ENCODE measurements at places on chromosomes 11 and 22.

- DNase-seq = no peak
These were observed 1.7 kb downstream of the ESRRA start for GRCh38 chr11:64306876-64307622.

GRCh38 chr11:76770642-76771445, 12.3 kb upstream of the TSKU start:
- DNase-seq = no peak

DNA sequence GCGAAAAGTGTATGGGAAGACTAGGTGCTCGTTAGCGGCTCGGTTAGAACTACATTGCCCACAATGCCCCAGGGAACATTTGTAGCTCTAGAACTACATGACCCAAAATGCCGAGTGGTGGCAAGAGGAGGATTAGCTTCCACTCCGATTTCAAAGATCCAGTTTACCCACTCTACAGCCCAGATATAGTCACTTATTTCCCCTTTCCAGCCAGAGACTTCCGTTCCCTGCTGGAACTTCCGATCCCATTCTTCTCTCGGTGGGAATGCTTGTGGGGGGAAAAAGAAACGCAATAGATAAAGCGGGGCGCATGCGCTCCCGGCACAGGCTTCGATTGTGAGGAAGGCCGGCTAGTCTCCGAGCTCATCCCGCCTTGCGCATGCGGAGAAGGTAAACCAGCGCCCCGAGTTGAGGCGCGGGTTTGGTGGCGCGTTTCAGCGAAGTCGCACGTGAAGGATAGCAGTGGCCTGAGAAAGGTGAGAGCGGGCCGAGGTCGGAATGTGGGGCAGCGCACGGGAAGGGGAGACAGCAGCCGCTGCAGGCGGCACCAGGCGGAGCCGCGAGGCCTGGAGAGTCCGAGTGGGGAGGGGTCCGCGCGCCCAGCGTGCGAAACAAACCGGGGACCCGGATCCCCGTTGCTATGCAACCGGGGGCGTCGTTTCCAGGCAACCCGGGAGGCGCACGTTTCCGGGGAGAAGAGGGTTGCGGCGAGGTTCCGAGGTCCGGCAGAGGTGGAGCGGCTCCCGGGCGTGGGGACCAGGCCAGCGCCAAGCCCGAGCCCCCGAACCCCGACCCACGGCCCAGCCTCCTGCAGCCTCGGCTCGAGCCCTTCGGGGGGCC, at the start of gene TMEM109:
Gene TMEM109, plus strand, starts transcription at position 366 of the 840 bp plus-strand sequence. CDS start 5,536 bp downstream, outside the sequence.
- peak; percentile 52 for DNase-seq

- no peak for DNase-seq
These were observed 11.3 kb downstream of the MYO18B start for GRCh38 chr22:25753252-25753651.

DNA sequence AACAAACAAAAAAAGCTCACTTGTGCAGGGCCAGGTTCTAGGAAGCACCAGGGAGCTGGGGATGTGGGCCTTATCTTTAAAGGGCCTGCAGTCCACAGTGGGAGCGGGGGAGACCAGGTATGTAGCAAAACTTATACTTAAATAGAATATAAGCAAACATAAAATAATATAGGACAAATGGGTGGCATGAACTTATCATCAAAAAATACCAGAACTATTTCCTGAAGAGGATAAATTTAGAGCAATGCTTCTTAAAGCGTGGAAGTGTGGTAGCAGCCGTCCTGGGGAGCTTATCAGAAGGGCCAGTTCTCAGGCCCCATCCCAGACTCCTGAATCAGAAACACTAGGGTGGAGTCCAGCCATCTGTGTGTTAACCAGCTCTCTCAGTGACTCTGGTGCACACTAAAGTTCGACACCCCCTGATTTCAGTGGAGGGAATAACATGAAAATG, 9.3 kb downstream of the VPS26B start:
- DNase-seq = no peak

- DNase-seq = no peak
These were observed 499.0 kb upstream of the CCDC179 start for GRCh38 chr11:23359297-23359696.

DNA sequence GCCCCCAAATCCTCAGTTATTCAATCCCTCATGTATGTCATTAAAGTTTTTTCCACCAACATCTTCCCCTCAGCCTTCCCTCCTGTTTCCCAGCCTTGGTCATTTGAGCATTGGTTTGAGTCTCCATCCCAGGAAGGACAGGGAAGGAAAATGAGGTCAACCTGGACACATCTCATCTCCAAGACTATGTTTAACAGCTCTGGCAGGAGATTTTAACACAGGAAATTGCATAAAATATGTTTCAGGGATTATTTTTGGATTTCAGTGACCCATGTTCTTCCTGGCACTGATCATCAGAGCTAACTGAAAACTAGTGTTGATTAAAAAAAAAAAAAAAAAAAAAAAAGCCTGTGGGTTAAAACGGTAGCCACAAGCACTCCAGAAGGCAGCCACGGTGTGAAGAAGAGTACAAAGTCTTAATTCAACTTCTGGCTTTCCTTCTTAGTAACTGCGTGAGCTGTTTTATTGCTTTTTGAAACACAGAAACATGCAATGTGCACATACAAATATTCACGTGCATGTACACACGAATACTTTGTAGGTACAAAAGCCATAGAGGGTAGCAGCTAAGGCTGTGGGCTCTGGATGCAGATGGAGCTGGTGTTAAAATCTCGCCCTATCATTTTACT, 164.4 kb upstream of the DDI1 start:
- DNase-seq = no peak

DNA sequence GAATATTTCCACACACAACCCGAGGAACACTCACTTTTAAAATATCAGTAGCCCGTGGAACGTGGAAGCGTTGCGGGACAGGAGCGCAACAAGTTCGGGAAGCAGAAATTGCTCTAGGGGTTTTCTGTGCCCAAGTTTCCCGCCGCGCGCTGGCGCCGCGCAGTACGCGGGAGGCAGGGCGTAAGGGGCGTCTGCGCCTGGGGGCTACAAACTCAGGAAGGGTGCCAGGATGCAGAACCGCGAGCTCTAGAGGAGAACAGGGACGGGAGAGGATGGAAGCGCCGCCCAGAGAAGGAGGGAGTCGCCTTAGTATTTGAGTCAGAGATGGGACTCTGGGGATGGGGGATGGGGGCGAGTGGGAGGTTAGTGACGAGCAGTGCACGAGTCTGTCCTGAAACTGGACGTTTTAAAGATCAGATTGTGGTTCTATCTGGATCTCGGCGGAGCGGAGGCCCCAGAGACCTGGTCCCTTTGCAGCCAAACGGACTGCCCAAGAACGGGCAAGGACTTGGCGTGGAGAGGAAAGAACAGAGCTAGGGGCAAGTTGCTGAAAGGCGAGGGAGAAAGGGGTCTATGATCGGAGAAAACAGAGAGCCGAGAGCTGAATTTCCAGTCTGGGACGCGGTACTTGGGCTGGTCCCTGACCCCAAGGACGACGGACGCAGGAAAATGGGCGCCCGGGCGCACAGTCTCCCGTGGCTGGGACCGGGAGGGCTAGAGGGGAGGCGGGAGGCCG, 4.7 kb downstream of the BSX start:
- no peak for DNase-seq

GRCh38 chr11:79059141-79059540, 381.7 kb downstream of the TENM4 start:
- DNase-seq = no peak

GRCh38 chr11:118438314-118438931, 2.1 kb downstream of the KMT2A start:
- DNase-seq = no peak

DNA sequence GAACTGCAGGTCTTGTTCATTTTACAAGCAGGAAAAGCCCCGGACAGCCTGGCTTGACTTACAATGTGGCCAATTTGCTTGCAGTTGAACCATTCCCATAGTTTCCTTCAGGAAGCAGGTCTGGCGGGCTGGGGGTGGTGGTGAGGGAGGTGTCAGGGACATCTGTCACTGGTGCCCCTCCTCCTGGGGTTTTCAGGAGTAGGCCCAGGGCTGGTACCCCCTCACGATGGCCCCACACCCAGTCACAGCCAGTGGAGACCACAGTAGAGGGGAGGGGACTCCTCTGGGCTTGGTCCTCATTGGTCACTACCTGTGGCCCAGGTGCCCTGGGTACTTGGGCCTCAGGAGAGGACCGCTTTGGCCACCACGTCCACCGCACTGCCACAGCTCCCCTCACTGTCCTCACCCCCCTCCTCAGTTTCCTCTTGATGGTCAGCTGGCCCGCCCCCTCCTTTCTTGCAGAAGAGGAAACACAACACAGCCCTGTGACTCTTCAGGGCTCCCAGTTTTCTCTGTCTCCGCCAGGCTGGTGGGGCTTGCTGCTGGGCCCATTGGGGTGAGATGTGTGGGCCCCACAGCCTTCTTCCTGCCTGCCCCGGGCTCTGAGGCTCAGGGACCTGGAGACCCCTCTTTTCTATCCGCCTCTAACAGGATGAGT, 39.8 kb upstream of the SHISAL1 start:
- no peak for DNase-seq

DNA sequence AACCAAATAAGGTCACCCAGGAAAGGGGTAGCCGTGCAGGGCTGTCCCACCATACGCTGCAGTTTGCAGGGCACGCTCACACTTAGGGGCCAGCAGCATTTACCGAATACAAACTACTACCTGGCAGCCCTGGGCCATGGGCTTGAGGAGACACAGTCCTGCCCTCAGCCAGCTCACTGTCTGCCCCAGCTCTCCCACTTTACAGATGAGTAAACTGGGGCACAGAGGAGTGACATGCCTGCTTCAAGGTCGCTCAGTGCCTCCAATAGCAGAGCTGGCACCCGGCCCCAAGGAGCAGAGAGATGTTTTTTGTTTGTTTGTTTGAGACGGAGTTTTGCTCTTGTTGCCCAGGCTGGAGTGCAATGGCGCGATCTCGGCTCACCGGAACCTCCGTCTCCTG, 2.8 kb downstream of the FADS3 start:
- no peak for DNase-seq

DNA sequence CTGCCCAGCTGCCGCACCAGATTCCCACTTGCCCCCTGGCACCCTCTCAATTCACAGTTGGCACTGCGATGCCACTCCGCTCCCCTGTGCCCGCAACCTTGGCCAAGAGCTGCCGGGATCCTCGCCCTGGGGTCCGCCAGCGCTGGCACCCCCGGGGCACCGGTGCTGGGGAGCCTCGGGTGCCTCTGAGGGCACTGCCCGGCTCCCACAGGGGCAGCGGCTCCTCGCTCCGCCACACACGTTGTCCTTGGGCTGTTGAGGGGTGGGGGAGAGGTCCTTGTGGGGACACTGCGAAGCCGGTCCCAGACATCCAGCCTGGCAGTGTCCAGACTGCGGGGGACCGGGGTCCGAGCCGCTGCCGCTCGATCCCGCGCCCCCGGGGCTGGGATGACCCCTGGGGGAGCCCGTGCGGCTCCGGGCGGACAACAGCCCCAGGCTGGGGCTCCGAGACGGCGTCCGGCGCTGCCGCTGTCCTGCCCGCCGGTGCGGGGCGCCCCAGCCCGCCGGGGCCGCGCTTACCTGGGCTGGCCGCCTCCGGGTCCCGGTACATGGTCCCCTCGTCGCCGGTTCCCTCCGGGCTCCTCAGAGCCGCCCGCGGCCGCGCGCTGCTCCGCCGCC, 496 bp downstream of the SYT7 start:
- DNase-seq = no peak

- DNase-seq = no peak
These were observed 197.6 kb downstream of the KIF18A start for GRCh38 chr11:27910186-27910931.

DNA sequence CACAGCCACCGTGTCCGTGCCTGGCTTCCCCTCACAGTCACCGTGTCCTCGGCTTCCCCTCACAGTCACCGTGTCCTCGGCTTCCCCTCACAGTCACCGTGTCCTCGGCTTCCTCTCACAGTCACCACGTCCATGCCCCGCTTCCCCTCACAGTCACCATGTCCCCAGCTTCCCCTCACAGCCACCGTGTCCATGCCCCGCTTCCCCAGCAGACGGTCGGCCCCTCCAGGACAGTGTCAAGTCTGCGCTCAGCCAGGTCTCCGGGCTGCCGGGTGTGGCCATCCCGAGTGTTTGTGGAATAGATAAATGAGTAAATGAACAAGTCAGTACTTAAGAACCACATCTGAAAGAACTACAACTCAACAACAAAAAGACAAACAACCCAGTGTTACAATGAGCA, 23.8 kb downstream of the WNT7B start:
- DNase-seq = no peak
